ENCODE measurements at places on chromosomes 1 and 21. TPM values are rescaled to one million over a fixed set of nuclear protein-coding genes. Genes with fewer than 3 reads are reported as not detected.

The KCNT2 gene
- 5.6 TPM for polyA plus RNA-seq

DNA sequence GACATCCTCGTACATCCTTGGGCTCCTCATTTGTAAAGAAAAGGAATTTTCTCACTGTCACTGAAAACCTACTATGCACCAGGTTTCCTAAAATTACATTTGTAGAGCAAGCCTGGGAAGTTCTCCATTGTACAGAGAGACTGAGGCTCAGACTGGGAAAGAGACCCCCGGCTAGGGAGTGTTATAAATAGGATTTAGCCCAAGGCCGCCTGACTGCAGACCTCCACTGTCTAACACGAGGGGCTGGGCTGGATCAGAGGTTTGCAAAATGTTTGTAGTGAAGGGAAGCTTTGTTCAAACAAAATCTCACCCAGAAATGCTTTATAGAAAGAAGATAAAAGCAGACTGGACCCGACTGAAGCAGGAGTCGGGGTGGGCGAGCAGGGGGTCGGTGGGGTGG is 131.3 kb downstream of the ACTL8 start:
- no peak for DNase-seq

The CD1B gene
- polyA plus RNA-seq, result not detected

GRCh38 chr1:231964961-231965360 is 338.4 kb downstream of the DISC1 start:
- DNase-seq, result no peak

The ILDR2 gene
- 3.8 TPM for polyA plus RNA-seq

DNA sequence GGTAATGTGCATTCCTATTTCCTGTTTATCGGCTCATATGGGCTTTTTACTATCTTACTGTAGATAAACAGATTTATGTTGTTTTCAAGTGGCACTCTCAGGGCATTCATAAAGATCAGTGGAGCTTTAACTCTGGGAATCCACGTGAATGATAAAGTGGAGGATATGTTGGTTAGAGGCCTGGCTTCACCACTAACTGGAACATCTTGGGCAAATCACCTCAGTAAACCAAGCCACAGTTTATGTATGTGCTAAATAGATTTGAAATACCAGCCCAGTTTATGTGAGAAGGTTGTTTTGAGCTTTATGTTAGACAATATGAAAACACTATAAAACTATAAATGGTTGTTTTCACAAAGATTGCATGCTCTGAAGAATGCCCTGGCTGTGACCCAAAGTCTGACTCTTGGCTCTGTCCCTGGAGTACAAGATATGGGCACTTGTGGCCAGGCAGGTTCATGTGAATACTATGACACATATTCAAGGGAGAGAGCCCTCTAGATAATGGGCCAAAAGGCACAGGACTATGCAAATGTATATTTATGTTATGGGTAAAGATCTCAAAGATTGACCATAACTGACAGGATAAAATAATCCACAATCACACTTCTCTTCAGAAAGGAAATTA is 36.7 kb downstream of the FAM163A start:
- DNase-seq, result no peak

The FCRL4 gene
- polyA plus RNA-seq, result not detected

DNA sequence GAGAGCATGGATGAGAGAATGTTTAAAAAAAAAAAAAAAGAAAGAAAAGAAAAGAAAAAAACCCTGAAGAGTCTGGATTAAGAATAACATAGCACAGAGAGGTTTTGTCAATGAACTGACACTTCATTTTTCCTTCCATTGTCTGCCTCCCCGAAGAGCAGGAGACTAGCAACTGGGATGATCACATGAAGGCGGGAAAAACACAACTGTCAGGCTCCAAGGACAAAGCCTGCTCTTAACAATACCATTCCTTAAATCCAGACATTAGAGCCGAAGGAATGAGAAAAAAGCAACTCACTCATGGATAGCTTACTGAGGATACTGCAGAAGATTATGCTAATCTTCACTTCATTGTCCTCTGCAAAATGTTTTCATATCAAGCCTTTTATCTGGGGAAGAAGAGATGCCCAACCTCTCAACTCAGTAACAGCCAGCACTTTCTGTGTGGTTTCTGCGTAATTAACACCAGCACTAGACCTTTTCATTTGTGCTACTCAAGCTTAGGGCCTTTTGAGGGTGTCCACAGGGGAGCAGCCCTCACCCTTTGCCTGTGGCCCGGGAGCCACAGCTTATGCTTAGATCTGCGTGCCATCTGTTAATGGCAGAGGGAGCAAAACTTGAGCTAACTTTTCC is 182.3 kb downstream of the BARHL2 start:
- DNase-seq, result no peak

DNA sequence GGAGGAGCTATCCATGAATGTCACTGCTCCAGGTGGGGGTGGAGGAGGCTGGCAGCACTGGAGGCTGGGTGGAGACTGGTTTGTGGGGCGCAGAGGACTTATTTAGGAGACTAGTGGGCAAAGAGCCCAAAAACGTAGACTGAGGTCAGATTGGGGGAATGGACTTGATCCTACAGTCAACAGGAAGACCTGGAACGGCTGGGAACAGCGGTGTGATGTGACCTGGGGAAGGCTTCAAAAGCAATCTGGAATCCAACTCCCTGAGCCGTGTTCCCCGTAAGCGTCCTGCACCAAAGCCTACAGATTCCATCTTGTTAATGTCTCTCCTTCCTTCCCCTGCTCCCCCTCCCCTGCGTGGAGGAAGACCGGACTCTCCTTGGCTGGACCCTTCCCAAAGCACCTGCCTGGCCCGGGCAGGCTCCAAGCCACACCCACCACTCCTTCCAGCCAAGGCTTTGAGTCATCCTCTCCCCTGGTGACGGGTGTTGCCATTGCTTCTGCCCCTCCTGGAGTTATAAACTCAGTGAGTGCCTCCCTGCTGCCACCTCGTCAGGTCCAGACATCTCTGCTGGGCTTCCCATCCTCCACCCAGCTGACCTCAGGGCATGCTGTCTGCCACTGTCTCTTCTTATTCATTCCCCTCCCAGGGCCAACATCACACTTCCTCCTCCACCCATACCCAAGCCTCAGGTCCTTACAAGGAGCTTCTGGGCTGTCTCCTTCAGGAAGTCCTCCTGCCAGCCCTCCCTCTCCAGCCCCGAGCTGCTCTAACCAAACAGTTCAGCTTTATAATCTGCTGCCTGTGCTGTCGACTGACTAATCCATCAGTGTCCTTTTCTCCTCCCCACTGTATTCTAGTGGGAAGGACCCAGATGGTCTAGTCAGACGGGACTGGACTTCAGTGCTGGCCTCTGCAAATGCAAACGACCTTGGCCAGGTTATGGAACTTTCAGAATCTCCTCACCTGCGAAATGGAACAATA is 1.6 kb upstream of the CLSTN1 start:
- DNase-seq, result peak; percentile 70

The RCSD1 gene
- polyA plus RNA-seq, result 47.3 TPM

DNA sequence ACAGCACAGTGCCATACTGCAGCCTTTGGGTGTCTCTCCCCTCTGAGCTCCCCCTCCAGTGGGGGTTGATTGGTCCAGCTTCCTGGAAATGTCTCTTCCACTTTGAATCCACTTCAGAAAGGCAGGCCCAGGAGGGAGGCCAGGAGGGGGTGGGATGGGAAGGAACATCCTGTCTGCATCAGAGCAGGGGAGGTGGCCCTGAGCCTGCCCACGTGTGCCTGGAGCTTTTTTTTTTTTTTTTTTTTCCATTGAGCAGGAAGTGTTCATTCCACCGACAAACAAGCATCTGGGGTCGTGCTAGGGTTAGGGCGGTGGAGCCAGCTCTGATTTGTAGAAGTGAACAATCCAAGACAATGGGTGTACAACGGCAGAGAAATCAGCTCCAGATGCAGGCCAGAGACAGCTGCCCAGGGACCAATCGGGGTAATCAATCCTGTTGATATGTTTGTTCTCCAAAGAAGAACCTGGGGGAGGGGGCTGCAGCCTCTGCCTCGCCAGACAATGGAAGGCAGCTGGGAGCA is 93.3 kb downstream of the SSBP3 start:
- peak; percentile 81 for DNase-seq

- DNase-seq, result no peak
Observed at GRCh38 chr21:16552880-16553279, 823.1 kb downstream of the USP25 start.

- no peak for DNase-seq
Observed at GRCh38 chr21:31455506-31455905, 111.4 kb upstream of the TIAM1 start.

- DNase-seq, result no peak
Observed at GRCh38 chr1:65417729-65418128, 2.7 kb upstream of the LEPR start.

DNA sequence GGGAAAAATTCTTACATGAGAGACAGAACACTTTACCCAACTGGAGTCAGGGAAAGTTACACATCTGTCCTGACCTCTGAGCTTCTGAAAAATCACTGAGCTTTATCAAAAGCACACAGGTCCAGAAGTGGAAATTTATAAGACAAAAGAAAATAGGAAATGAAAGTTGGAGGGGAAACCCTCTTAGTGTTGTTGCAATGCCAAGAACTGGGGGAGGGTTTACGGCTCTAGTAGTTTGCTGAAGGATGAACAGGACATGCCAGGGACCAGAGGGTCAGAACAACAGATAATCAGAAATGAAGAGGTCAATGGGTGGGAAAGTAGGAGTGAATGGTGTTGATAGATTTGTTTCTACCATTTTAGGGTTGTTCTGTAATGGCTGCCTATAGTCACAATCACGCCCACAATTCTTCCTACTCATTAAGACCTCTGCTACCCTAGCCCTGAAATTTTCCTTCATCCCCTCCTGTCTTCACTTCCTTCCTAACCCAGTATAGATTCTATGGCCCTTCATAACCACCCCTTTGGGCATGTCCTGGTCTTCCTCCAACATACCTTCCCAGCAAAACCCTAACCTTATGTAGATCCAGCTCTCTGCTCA is 30.3 kb upstream of the FMOD start:
- DNase-seq, result no peak

DNA sequence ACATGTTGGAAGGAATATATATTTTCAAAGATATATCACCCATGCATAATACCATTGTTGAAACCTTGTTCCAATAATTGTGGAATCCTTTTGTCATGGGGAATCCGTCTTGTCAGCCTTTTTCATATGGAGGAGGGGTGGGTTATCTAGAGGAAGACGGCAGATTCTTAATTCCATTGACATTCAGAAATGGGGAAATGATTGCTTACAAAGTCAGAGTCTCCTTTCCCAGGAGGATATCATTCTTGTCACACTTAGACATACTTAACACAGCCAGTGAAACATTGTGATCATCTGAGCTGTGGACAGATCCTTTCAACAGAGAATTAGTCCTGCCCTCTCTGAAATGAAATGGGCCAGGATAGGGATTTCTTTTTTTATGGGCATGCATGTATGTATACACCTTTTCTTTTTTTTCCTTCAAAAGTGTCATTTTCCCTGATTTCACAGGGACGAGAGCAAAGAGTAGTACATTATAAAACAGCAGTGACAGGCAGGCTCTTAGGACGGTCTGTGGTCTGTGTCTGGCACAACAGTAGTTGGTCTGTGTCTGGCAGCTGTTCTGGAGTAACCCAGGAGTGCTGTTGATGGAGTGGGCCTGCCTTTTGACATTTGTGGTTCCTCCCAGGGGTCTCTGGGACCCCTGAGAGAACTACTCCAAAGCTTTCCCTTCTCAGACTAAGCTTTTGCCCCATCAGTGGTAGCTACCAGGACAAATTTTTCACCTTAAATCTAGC is 50.1 kb downstream of the VPS13D start:
- DNase-seq, result no peak

DNA sequence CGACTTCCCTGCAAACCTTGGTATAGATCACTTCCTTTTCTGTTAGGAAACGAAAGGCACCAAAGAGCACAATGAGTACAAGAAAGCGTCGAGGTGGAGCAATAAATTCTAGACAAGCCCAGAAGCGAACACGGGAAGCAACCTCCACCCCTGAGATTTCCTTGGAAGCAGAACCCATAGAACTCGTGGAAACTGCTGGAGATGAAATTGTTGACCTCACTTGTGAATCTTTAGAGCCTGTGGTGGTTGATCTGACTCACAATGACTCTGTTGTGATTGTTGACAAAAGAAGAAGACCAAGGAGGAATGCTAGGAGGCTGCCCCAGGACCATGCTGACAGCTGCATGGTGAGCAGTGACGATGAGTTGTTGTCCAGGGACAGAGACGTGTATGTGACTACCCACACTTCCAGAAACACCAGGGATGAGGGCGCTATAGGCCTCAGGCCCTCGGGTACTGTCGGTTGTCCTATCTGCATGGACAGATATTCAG is 18.5 kb downstream of the FAM89A start:
- DNase-seq, result no peak
